Stomach (tissue), 19 donors: ENCODE measurements at places on chromosomes 6 and 20. TPM values are rescaled to one million over a fixed set of nuclear protein-coding genes. Genes with fewer than 3 reads are reported as not detected.

RNASET2 gene
- total RNA-seq: 52.6 TPM

OR12D3 gene
- total RNA-seq: not detected

TNNC2 gene
- not detected for total RNA-seq

ZNF831 gene
- under 0.01 TPM for total RNA-seq

RIPOR3 gene
- 13.4 TPM for total RNA-seq

C4B gene
- total RNA-seq: 43.7 TPM

ABCC10 gene
- total RNA-seq: 28.7 TPM

TAAR6 gene
- total RNA-seq: not detected

MCM9 gene
- 85.7 TPM for total RNA-seq

SNAP25 gene
- total RNA-seq: 9.8 TPM

GRIK2 gene
- not detected for total RNA-seq

FRMD1 gene
- 4.6 TPM for total RNA-seq

DNMT3B gene
- total RNA-seq: not detected

B3GALT4 gene
- total RNA-seq: 33.0 TPM

EDN1 gene
- 18.7 TPM for total RNA-seq

ERVFRD-1 gene
- not detected for total RNA-seq

GATA5 gene
- total RNA-seq: 4.0 TPM

NDRG3 gene
- total RNA-seq: 5.8 TPM

PCED1A gene
- 18.2 TPM for total RNA-seq

BTN1A1 gene
- not detected for total RNA-seq

PSORS1C2 gene
- not detected for total RNA-seq

STMND1 gene
- not detected for total RNA-seq

PCSK2 gene
- not detected for total RNA-seq

C20orf141 gene
- not detected for total RNA-seq

TGM2 gene
- total RNA-seq: 46.4 TPM

GJA10 gene
- not detected for total RNA-seq

RSPO3 gene
- 6.8 TPM for total RNA-seq

SPINT4 gene
- not detected for total RNA-seq

PPP1R3D gene
- total RNA-seq: 1.8 TPM

C6orf58 gene
- total RNA-seq: not detected
